ENCODE measurements at places on chromosomes 11 and 22. TPM values are rescaled to one million over a fixed set of nuclear protein-coding genes. Genes with fewer than 3 reads are reported as not detected.

DNA sequence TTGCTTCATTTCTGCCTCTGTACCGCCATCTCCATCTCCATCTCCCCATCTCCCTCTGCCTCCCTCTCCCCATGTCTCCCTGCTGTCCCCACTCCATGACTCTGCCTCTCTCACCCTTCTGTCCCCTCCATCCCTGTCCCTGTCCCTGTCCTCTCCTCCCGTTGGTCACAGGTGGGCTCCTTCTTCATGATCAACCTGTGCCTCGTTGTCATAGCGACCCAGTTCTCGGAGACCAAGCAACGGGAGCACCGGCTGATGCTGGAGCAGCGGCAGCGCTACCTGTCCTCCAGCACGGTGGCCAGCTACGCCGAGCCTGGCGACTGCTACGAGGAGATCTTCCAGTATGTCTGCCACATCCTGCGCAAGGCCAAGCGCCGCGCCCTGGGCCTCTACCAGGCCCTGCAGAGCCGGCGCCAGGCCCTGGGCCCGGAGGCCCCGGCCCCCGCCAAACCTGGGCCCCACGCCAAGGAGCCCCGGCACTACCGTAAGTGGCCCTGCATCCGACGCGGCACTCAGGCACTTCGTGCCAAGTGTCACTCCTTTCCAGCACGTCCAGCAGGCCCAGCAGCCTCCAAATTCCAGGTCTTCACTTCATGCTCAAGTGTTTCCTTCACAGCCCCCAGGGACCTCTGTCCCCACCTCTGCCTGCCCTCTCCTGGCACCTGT lies 76.0 kb downstream of the CACNA1I start:
- DNase-seq, result no peak

The SCGB1D2 gene
- total RNA-seq, result not detected

The PLEKHB1 gene
- 79.1 TPM for total RNA-seq

The CRYBB2 gene
- not detected for total RNA-seq

- DNase-seq, result no peak
Observed at GRCh38 chr22:29964776-29965175, 81.8 kb downstream of the MTMR3 start.

The KRTAP5-7 gene
- total RNA-seq, result not detected

The NPAS4 gene
- total RNA-seq, result not detected

The MUC5AC gene
- not detected for total RNA-seq

The RASSF10 gene
- total RNA-seq, result not detected

GRCh38 chr11:109196016-109196415 lies 226.0 kb upstream of the C11orf87 start:
- DNase-seq, result no peak

The IL18 gene
- total RNA-seq, result not detected

- DNase-seq, result peak; percentile 57
Observed at GRCh38 chr11:2581931-2582350, 117.9 kb downstream of the KCNQ1OT1 start.

GRCh38 chr11:120306519-120307242 lies 18.4 kb upstream of the TLCD5 start:
- no peak for DNase-seq

- no peak for DNase-seq
Observed at GRCh38 chr11:63489879-63490278, 1.1 kb downstream of the PLAAT5 start.

The AIFM3 gene
- 0.47 TPM for total RNA-seq

GRCh38 chr11:64534391-64534801 lies 56.6 kb upstream of the SLC22A12 start:
- DNase-seq, result no peak

DNA sequence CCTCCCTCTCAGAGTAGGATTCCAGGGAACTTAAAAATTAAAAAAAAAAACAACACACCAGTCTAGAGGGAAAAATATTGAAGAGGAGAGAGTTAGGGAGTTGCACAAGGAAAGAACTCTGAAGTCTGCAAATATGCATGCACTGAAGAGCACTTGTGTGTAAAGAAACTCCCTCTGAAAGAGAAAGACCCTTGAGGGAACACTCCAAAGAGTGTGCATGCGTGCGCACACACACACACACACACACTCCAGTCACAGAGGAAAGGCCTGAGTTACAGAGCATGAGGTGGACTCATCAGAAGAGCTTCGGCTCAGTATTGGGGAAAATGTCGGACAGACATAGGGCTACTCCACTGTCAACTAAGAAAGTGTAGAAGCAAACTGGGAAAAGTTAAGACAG lies 30.1 kb downstream of the GGTLC2 start:
- DNase-seq, result no peak

GRCh38 chr22:17205432-17205831 lies 13.8 kb downstream of the ADA2 start:
- no peak for DNase-seq
